ENCODE measurements at places on chromosomes 13 and 19.

DNA sequence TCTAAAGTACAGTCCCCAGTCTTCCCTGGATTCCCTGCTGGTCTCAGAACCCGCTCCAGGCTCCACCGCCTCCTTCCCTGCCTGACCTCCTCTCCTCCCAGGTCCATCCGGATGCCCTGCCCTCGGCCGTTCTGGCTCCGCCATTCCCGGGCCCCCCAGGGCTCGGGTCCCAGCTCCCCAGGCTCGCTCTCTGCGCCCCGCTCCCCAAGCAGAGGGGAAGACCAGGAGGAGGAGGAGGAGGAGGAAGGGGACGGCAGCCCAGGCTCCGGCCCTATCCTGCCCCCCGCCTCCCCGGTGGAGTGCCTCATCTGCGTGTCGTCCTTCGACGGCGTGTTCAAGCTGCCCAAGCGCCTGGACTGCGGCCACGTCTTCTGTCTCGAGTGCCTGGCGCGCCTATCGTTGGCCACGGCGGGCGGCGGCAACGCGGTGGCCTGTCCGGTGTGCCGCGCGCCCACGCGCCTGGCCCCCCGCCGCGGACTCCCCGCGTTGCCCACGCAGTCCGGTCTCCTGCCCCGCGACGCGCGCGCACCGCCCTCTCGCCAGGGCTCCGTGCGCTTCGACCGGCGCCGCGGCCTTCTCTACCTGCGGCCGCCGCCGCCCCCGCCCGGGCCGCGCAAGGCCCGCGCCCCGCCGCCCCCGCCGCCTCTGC, 647 bp downstream of the RNF225 start:
- no peak for DNase-seq

GRCh38 chr19:30593356-30593755, 221.2 kb downstream of the ZNF536 start:
- no peak for DNase-seq

DNA sequence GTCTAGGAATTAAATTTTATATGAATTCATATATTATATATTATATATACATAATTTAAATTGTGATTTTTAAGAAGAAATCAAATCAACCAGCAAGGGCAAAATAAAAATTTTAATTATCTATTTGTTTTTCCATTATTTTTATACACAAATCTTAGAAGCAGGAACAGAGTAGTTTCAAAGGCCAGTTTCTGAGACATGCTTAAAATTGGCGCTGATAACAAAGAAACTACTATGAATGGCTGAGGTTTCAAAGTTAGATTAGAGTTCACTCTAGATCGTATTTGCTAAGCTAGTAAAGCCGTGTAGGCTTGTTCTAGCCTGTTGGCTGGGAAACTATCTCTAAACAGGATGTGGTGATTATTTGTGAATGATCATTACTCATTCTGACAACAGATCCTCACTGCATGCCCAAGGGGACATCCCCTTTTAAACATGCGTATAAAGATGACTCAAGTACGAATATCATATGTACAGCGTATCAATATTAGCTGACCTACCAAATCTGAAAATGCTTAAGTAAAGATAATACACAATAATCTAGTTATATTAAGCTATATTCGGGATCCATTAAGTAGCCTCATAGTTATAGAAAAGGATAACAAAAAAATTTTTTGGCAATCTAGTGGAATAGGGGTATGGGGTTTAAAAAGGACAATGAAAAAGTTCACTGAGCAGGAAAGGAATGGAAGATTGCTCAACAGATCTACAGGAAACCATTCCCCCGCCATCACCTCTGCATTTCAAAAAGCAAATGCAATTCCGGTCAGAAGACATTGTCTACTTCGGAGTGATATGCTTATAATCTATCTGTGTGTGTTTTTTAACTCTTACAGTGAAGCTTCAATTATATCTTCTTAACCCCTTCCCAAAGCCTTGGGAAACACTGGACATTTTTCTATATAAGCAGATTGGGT, 150.1 kb downstream of the SHISA2 start:
- DNase-seq, result no peak

- DNase-seq, result no peak
Measured at GRCh38 chr13:44132710-44133109, 240.9 kb upstream of the SERP2 start.
